ENCODE measurements at places on chromosomes 2 and 18.

DNA sequence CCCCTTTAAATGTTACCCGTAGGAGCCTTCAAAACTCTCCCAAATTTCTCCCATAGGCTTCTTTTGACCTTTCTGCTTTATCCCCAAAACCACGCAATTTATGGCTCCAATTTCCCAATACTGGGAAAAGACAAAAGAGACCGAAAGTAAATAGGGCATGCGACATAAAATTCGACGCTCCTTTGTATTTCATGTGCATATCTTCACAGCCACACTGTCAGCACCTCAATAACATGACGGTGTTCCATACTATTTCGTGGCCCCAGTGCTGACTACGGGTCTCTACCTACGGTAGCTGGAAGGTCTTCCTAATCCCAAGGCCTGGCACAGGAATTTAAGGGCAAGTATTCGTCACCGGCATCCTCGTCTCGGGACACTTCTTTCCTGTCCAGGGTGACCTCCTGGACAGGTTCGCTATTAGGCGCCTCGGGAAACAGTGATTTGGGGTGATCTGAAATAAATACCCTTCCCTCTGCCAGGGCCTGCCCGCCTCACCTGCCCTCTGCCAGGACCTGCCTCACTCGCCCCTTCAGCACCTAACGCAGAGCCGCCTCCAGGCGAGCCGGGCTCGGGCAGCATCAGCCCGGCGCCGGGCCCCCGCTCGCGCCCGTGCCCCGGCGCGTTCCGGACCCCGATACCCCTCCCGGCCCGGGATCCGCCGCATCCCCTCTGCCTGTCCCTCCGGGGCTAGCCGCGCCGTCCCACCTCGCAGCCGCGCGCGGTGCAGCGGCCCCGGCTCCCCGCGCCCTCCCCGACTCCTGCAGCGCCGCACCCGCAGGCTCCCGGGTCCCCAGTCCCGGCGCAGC, 680 bp downstream of the DTNB start:
- peak; percentile 30 for DNase-seq

GRCh38 chr2:186889101-186889879, 40.3 kb upstream of the ZSWIM2 start:
- no peak for DNase-seq

DNA sequence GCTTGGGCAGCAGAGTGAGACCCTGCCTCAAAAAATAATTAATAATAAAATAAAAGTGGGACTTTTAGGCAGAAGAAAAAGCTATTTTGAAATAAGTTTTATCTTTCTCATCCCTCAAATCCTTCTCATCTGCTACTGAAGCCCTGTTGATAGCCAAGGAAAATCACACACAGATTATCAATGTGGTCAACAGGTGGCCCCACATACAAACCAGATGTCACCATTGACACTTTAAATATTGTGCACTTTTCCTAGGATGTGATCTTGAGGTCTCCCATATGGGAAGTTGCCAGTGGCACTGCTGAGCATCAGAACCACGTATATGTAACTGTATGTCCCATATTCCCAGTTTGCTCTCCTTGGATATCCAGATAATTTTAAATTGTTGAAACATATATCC, 64.6 kb downstream of the KCTD18 start:
- no peak for DNase-seq

- DNase-seq = no peak
Observed at GRCh38 chr2:20209373-20210109, 15.4 kb downstream of the SDC1 start.

DNA sequence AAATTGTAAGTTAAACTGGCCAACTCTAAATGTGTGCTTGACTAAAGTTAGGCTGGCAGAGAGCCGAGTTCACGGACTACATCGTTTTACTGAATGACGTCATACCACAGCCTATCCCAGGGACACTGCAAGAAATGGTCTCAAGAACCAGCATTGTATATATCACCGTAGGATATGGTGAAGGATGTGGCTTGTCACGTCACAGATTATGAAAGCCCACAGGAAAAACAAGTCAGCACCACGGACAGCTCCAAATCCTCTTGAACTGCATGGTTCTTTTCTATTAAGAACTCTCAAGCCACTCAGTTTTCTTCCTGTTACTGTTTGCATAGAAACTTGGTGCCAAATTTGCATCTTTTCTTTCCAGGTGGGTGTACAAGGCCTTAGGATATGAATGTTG, 85.1 kb upstream of the ACAA2 start:
- peak; percentile 76 for DNase-seq

DNA sequence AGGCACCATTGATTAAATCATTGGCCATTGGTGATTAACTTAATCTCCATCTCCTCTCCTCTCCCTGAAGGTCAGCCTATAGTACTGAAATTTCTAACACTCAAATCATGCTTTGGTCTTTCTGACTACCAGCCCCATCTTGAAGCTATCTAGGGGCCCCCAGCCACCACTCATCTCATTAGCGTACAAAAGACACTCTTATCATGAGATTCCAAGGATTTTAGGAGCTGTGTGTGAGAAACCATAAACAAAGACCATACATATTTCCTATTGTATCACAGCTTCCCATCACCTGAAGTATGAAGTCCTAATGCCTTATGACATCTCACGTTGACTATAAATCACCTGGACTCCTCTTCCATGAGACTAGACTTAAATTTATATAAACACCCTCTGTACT, 94.0 kb upstream of the B3GNT2 start:
- DNase-seq = no peak

GRCh38 chr18:63994783-63995399, 25.0 kb downstream of the SERPINB8 start:
- DNase-seq = no peak

DNA sequence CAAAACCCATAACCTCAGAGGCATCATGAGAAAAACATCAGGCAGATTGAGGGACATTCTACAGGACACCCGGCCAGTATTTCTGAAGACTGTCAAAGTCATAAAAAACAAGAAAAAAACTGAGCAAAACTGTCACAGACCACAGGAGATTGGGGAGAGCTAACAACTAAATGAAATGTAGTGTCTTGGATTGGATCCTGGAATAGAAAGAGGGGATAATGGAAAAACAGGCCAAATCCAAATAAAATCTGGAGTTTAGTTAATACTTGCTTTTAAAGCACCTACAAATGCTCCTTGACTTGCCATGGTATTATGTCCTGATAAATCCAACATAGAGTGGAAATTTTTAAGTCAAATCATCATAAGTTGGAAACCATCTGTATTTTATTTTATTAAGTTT, 17.6 kb upstream of the CXCR1 start:
- DNase-seq = no peak

DNA sequence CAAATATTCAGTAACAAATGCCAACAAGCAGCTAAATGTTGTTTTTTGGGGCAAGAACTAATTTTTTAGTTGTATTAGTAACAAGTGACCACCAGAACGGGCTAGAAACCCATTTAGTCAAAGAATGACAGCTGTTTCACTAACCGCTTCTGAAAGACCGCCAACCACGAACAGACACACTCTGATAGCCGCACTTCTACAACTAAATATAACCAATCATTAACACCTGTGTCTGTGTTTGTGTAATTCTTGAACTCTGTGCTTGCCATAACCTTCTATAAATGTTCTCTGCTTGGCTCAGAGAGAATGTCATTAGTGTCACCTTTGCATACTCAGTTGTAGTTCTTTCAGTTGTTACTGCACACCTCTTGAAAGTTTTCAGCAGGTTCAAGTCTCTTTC, 526.3 kb upstream of the LRRTM1 start:
- no peak for DNase-seq

GRCh38 chr2:188276255-188276654, 15.4 kb upstream of the GULP1 start:
- DNase-seq = no peak

DNA sequence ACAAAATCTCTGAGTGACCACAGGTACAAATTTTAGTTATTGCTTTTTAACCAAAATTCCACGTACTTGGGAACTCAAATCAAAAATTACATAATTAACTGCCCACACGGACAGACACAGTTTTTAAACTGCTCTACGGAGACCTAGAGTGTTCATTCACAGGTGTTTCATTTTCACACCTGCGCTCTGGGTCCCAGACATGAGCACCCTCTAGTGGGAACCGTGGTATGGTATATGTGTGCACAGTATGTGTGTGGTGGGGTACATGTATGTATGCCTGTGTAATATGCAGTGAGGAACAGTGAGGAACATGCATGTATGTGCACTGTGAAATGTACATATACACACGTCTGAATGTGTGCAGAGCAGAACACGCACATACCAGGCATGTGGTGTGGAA, 65.0 kb downstream of the PPP4R1 start:
- no peak for DNase-seq

DNA sequence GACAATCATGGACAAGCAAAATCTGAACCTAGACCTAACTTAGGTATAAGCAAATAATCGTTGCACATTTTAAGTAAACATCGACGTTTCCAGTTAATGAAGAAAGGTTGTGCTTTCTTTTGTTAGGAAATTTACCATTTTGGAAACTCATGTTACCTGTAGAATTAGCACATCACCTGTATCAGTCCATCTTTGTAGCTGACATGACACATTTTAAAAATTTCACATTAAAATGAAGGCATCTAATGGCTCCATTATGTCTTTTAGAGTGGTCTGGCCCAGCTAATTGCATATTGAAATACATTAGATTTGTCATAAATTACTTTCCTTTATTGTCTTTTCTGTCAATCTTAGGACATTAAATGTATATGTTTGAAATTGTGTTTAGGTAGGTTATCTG, 119.0 kb upstream of the MGAT5 start:
- DNase-seq = no peak

- no peak for DNase-seq
Observed at GRCh38 chr2:150091846-150092245, 395.6 kb downstream of the RND3 start.

DNA sequence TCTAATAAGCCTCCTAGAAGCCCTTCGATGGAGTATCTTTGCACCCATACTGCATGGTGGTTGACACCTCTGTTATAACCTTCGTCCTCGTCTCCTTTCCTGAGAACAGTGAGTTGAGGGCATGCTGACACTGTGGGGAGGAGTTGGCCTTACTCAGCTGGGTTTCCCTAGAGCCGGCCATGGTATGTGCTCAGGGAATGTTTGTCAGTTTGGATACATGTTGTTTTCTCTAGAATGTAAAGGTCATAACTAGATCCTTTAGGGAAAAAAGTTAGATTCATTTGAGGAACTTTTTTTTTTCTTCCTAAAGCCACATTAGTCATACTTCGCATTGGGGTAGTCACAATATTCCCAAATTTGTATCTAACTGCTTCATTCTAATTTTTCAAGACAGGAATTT, 106.0 kb upstream of the FOSL2 start:
- DNase-seq = no peak

- DNase-seq = no peak
Observed at GRCh38 chr2:118291251-118291880, 203.1 kb downstream of the INSIG2 start.

DNA sequence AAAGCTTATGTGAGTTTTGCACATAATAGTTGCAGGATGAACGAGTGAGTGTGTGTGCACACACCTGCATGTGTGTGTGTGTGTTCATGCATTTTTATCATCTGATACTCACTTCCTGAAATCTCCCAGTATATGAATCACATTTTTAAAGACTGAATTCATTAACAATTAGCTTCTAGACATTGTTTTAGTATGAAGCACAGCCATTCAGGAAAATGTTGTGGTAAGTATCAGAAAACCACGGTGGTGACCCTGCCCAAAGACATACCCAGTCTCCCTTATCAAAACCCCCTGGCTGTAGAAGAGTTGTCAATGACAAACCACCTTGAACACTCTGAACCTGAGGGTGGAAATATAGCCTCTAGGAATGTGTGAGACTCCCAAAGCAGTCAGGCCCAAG, 220.8 kb downstream of the ALK start:
- no peak for DNase-seq

GRCh38 chr18:45024357-45025088, 343.8 kb downstream of the SETBP1 start:
- DNase-seq = peak; percentile 20

- no peak for DNase-seq
Observed at GRCh38 chr2:216838151-216838550, 21.7 kb downstream of the TNP1 start.

Measured in DMS79 (cell line).